ENCODE measurements at places on chromosomes 6 and 20.

DNA sequence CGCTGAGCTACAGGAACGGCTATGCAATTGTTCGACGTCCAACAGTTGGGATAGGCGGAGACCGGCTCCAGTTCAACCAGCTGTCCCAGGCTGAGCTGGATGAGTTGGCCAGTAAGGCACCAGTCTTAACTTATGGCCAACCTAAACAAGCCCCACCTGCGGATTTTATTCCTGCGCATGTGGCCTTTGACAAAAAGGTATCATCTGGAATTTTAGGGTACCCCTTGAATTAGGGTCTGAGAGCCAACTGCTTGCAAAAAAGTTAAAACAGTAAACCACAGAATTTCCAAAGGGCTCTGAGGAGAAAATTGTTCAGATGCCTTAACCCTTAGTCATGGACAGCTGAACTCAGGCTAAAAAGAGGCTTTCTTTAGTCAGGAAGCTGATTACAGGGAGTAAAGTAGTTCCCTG is 3.8 kb downstream of the EFHC1 start:
- peak; percentile 94 for DNase-seq

DNA sequence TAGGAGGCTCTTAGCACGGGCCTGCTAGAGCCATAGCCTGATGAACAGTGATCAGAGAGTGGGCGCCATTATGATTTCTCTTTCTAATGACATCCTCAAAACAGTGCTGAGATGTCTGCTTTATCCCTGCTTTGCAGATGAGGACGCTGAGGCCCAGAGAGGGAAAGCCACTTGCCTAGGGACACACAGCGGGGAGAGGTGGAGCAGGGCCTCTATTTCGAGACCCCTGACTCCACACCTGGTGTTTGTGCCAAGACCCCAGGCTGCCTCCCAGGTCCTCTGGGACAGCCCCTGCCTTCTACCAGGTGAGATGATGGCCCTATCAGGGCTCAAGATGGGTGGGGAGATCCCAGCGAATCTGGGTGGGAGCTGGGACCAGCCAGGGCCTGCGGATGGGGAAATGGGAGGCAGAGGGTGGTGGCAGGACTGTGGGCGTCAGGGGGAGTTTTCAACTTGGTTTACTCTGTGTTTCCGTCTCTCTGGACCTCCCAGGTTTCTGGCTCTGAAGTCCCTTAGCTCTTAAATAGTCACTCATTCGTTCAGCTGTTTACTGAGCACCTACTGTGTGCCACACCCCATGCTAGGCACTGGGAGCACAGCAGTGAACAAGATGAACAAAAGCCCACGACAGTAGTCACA is 36.7 kb downstream of the SRC start:
- DNase-seq, result no peak

- no peak for DNase-seq
Measured at GRCh38 chr20:18916886-18917750, 103.5 kb downstream of the SCP2D1 start.

DNA sequence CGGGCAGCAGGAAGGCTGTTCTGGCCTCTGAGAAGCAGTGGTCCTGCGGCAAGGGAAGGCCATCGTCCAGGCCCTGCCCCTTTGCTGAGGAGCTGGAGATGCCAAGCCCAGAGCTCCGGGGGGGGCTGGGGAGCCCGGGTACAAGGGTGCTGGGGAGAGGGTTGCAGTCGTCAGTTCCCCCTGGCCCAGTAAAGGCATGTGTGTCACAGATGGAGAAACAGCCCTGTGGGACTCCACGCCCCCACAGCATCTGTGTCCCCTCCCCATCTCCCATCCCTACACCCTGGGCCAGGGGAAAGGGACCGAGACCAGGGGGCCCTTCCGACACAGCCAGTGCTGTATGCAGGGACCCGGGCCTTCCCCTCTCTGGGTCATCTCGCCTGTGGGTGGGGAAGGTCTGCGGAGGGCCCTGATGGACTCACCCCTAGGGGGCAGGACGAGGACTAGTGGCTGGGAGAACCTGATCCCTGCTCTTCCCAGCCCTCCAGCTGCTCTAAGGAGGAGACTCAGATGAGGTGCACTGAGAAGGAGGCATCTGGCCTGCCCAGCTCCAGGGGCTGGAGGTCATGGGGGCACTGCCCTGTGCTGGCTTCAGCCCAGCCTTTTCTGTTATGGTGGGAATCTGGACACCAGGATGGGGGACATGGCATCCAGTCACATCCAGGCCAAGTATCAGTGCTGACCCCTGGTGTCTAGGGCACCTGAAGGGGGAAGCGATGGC is 609 bp downstream of the MYL9 start:
- DNase-seq, result peak; percentile 76

GRCh38 chr6:142648036-142648451 is 296.9 kb downstream of the HIVEP2 start:
- DNase-seq, result no peak

- DNase-seq, result no peak
Measured at GRCh38 chr6:135233686-135234491, 52.8 kb downstream of the MYB start.

- DNase-seq, result peak; percentile 27
Measured at GRCh38 chr6:11069760-11070159, 23.9 kb upstream of the SMIM13 start.

DNA sequence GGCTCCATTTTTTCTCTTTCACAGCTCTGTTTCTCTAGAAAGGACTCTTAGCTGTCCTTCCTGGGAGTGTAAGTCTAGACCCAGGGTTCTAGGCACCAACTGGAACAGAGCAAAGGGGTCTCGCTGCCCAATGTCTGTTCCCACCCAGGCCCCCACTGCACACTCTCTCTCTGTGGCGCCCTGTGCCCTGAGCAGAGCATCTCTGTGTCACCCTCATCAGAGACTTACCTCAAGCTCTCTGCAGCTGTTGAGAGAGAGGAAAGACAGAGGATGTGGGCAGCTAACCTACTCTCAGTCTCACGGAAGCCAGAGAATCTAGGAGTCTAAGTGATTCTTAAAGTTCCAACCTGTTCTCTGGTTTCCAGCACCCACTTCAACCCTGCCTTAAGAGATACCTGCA is 9.5 kb downstream of the NCR2 start:
- DNase-seq, result no peak

DNA sequence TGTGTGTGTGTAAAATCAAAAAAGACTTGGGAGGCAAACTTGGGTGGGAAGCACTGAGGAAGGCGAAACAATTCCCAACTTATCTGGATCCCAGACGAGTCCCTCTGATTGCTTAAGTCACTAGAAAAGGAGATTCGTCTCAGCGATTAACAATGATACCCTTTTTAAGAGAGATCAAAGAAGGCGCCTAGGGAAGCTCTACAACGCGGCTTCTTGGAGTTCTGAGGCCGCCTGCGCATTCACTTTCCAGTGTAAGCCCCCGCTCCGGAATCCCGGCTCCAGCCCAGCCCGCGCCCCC is 8.7 kb upstream of the TBX18 start:
- no peak for DNase-seq

GRCh38 chr6:143510991-143511891 is at the start of gene FUCA2:
Gene FUCA2, minus strand, starts transcription at chr6:143511720. Its CDS starts 86 bp downstream, at chr6:143511634.
- peak; percentile 93 for DNase-seq

- peak; percentile 33 for DNase-seq
Measured at GRCh38 chr20:33925867-33926266, 67.8 kb upstream of the RALY start.

DNA sequence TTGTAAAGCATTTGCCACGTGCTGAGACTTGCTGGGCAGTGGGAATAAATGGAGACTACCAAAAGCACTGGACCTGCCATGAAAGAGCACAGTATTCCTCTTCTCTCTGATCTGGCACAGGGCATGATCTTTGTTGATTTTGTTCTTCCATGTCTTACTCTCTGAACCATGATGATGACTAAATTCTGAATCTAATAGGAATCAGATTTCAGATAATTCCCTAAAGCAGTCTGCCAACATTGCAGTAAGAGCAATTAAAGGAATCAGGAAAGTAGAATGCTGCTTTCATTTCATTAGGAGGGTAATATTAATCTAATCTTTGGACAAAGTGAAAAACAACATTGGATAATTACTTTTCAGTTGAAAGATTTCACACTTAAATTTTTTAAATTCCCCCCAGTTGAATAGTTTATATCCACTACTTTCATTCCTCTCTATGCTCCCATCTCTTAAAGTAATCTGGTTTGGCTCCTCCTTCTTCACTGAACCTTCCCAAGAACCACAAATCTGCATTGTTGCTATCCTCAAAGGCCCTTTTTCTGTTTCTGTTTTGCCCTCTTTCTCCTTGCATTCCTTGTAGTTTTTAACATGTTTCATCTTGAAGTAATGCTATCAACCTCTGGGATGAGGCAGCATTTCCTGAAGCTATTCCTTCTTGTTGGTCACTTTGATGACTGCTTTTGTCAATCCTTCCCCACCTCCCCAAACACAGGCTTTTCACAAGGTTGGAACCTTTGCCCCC is 243.2 kb upstream of the TENT5A start:
- peak; percentile 64 for DNase-seq

DNA sequence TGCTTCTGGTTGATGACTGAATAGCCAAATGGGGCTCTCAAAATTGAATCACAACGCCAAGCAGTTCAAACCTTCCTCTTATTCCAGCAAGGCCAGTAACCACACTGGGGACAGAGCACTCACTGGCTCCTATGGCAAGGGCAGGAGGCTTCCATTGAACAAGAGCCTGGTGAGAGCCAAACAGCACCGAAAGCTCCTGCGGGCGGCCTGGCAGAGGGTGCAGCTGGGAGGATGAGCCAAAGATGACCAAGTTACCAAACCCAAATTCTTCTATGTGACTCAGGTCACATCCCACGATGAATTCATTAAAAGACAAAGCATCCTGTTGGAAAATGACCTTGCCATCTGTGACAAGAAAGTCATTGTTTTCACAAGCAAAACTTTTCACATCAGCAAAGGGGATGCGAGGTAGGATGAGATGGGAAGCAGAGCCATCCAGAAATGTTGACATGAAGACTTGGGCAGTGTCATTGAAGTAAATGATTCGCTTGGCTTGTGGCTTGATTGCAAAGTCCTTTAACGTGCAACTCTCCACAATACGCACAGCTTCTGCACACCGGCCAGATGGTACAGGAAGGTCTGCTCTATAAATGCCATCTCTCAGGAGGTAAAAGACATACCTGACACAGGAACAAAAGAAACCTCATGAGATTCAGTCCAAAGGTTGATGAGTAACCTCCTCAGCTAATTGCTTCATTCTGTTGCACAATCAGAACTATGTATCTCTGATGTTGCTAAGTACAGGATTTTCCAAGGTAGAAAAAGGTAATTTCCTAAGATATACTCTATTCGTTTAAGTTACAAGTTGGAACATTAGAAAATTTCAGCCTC is 36.3 kb downstream of the ROS1 start:
- peak; percentile 6 for DNase-seq

- peak; percentile 98 for DNase-seq
Measured at GRCh38 chr20:1469925-1470571, 3.4 kb upstream of the NSFL1C start.

- no peak for DNase-seq
Measured at GRCh38 chr6:148242180-148242579, 100.5 kb upstream of the SASH1 start.

GRCh38 chr20:32888636-32889035 is 29.9 kb downstream of the EFCAB8 start:
- DNase-seq, result no peak

DNA sequence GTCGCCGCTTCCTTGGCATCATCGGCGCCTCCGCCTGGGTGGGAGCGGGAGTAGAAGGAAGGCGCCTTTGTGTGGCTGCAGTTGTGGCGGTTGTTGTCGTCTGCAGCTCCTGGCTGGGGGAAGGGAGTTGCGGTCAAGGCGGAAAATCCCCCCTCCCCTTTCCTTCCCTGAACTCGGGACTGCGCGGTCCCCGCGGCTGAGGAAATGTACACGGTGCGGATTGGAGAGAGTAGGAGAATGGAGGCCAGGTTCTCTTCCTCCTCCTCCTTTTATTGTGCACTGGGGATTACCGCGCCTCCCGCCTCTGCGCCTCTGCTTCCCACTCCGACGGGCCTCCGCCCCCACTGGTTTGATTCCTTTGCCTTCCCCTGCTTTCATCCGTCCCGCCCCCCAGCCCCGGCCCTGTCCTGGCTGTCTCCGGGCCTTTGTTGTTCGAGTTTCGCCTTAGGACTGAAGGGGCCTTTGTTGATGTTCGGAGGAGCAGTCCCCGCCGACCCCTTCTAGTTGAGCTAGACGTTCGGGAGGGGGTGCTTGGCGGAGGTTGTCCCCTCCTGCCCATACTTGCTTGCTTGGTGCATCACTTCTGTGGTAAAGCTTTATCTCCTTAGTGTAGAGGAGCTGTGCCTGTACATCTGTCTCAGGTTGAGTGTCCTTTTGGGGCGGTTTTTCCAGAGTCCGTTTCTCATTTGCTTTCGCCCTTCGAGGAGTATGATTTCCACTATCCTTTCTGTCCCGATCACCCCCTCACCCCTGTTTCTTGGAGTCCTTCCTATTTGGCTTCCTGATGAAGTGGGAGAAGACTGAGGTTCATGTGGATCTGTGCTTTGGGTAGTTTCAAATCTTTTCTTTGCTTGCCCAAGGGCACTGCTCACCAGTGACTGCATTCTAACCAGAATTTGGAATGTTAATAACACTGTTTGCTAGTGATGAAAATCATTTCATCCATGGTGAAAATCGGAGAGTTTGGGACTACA is 764 bp downstream of the ZNF292 start:
- DNase-seq, result peak; percentile 66

- DNase-seq, result peak; percentile 2
Measured at GRCh38 chr20:40323361-40323794, 365.7 kb downstream of the MAFB start.

DNA sequence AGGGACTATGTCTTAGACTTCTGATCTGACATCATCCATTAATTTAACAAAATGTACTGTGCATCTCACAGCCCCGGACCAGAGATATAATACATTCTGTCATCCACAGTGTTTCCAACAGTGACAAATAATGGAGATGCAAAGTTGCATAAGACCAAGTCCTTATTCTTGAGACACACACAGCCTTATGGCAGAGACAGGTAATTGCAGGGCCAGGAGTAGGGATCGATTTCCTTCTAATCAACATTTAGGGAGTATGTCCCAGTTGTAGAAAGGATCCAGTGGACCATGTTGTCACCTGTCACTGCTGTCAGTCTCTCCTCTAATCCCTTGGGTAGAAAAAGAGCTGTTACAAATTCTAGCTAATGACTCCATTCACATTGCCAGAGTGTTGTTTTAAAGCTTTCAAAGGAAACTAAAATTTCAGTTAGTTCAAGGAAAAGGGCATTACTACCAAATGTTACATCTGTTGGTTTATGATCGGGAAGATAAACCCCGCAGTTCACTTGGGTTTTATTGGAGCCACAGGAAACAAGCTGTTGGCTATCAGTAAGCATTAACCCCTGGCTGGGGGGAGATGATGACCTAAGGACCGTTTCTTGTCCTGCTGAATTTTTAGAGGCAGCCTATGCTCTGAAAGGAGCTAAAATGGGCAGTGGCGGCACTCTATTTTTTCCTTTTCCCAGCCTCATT is 111.4 kb upstream of the ATXN1 start:
- no peak for DNase-seq

DNA sequence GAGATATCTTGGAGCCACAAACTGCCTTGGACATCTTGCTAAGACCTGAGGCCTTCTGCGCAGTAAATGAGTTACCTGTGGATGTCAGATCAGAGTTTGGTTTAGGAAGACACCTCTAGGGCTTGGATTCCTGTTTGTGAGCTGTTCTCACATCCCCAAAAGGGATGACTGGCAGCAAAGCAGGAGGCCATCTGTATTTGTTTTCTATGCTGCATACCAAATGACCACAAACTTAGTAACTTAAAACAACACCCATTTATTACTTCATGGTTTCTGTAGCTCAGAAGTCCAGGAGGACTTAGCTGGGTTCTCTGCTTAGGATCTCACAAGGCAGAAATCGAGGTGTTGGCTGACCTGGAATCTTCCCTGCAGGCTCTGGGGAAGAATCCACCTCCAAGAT is 116.7 kb downstream of the UNC5CL start:
- peak; percentile 12 for DNase-seq

GRCh38 chr6:56959094-56959493 is 4.2 kb downstream of the BEND6 start:
- DNase-seq, result no peak

GRCh38 chr6:20455251-20455940 is 53.7 kb downstream of the E2F3 start:
- DNase-seq, result peak; percentile 67
